ENCODE measurements at places on chromosomes 6 and 20.
A peak's percentile ranks its signal among the peaks of the same experiment; 100 is the strongest.

GRCh38 chr20:32287231-32287638 is 9.8 kb downstream of the KIF3B start:
- DNase-seq, result no peak

GRCh38 chr20:50112512-50113419 is at the start of gene UBE2V1:
TSS of gene UBE2V1 (minus strand) at chr20:50113150. CDS start at chr20:50113128, 22 bp downstream.
- peak; percentile 80 for DNase-seq

DNA sequence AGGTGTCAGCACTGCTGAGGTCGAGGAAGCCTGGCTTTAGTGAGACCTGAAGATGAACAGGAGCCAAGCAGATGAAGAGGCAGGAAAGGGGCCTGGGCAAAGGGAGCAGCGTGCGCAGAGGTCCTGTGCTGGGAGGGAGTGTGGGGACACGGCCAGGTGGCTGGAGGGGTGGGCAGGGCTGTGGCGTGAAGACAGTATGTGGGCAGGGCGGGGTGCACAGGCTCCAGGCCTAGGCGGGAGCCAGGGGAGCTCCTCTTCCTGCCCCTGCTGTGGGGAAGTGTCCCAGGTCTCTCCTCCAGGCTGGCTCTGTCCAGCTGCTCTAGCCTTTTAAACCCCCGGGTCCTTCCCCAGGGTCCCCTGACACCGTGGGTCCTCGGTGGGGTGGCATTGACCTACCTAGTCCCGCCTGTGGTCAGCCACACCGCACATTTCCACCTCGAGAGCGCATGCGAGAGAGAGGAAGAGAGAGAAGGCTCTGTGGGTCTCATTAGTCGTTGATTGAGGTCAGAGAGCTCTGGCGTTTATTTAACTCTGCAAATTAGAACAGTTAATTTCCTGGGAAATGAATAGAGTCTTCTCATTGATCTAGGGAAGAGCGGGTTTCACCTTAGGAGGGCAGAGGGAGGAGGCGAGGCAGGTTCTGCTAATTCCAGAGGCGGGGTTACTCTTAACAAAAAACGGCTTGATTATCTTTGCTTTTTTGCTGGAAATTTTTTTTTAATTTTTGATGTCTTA is 68.8 kb downstream of the CDH4 start:
- DNase-seq, result no peak

DNA sequence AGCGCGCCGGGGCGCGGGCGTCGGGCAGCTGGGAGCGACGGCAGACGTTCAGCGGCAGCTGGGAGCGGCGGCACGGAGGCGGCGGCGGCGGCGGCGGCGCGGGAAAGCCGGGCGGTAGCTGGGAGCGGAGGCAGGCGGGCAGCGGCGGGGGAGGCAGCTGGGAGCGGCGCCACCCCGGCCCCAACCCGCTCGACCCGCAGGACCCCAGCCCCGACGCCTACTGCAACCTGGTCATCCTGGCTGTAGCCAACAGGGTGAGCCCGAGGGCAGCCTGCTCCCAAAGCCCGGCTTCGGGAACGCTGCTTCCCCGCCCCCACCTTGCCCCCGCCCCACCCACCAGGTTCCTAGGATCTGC is 8.9 kb downstream of the CCM2L start:
- no peak for DNase-seq

- no peak for DNase-seq
Observed at GRCh38 chr20:44180814-44181213, 6.2 kb downstream of the JPH2 start.

GRCh38 chr6:132392270-132392646 is 9.0 kb downstream of the MOXD1 start:
- no peak for DNase-seq

GRCh38 chr6:138667408-138667807 is 106.2 kb upstream of the CCDC28A start:
- DNase-seq, result no peak

DNA sequence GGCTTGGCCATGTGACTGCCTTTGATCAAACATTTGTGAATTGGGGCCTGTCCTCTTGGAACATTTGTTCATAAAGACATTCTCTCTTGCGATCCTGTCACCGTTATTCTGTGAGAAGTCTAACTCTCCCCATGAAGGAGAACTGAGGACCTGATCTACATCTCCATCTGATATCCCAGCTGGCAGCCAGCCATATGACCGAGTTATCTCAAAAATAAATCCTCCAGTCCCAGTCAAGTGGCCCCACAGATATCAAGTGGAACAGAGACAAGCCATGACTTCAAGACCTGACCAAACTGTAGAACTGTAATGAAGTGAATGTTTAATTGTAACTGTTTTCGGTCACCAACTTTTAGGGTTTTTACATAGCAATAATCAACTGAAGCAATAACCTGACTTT is 25.7 kb downstream of the SNX3 start:
- no peak for DNase-seq

GRCh38 chr20:40698281-40698680 is 9.2 kb upstream of the MAFB start:
- DNase-seq, result no peak

GRCh38 chr20:11350126-11351005 is 567.3 kb upstream of the BTBD3 start:
- DNase-seq, result no peak

- DNase-seq, result no peak
Observed at GRCh38 chr6:79676785-79677736, 45.9 kb downstream of the SH3BGRL2 start.

GRCh38 chr6:127998985-127999384 is 98.1 kb upstream of the THEMIS start:
- DNase-seq, result no peak
